ENCODE measurements at places on chromosomes 2 and 18.

DNA sequence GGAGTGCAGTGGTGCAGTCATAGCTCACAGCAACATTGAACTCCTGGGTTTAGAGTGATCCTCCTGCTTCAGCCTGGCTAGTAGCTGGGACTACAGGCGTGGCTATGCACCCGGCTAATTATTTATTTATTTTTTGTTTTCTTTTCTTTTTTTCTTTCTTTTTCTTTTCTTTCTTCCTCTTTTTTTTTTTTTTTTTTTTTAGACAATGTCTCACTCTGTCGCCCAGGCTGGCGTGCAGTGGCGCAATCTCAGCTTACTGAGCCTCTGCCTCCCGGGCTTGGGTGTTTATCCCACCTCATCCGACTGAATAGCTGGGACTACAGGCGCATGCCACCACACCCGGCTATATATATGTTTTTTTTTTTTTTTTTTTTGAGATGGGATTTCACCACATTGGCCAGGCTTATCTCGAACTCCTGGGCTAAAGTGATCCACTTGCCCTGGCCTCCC is 1.4 kb upstream of the ANXA4 start:
- no peak for DNase-seq

DNA sequence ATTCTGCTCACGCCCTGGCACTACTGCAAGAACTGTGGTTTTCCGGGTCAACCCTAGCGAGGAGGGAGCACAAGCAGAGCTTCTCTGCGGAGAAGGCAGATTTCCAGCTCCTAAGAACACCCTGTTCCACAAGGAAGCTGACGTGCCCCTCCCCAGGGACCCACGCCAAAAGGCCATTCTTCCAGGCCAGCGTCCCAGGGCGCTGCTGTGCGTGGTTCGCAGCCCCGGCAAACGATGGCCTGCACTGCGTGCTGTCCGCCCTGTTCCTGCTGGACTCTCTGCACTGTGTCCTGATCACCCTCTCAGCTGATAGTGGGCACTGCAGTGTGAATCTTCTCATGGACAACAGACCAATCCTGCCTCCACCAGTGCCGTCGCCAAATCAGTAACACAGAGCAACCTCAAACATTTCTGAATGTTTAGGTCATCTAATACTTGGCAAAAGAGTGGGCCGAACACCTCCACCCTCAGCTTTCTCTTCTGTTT is 49.1 kb downstream of the ADI1 start:
- DNase-seq, result no peak

DNA sequence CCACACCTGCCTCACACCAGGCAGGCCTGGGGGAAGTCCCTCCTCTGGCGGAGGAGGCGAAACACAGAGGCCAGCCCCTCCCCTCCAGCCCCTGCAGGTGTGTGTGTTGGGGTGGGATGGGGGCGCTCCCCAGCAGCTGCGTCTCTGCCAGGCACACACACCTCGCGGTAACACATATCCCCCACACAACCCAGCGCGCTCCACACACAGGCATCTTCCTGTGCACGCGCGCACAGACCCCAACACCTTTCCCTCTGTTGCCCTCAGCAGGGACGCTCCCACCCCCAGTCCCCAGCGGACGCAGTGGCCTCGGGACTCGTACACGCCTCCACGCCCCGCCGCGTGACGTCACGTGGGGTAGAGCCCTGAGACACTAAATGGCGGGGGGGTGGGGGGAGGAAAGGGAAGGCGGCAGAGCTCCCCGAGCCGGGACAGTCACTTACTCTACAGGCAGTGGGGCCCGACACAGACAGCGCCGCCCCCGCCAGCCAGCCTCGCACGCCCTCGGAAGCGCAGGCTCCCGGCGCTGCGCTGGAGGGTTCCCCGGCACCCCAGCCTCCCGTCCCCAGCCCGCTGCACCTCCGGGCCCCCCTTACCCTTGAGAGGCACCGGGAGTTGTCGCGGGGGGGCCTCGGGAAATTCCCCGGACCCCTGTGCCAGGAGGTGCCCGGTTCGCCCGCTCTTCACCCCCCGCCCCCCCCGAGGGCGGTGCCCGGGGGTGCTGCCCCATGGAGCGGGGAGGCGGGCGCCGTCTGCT is at the start of gene WNT10A:
Gene WNT10A (plus strand): TSS at position 751 of the 757 bp plus-strand sequence. CDS start 144 bp downstream, outside the sequence.
- peak; percentile 57 for DNase-seq

GRCh38 chr2:2762913-2763312 is 431.8 kb upstream of the MYT1L start:
- DNase-seq, result no peak

DNA sequence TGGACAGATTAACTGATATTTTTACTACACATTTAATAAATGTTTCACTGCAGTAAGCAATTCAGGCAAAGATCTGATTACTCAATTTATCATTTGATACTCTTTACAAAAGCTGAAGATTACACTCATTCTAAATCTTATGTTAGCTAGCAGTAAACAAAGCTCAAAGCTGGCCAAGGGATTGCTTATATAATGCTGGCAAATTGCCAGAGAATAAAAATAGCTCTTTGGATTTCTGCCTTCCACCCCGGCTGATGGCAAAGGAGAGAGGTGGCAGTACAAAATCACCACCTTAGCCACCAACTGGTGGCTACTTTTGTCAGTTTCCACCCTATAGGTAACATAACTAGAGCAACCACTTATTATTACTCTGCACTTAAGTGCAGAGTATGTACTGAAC is 320.5 kb downstream of the FSIP2 start:
- DNase-seq, result no peak

GRCh38 chr2:200586644-200586975 is 796 bp downstream of the AOX1 start:
- no peak for DNase-seq

- peak; percentile 82 for DNase-seq
These were observed 81.2 kb downstream of the ADD2 start for GRCh38 chr2:70686577-70687460.

DNA sequence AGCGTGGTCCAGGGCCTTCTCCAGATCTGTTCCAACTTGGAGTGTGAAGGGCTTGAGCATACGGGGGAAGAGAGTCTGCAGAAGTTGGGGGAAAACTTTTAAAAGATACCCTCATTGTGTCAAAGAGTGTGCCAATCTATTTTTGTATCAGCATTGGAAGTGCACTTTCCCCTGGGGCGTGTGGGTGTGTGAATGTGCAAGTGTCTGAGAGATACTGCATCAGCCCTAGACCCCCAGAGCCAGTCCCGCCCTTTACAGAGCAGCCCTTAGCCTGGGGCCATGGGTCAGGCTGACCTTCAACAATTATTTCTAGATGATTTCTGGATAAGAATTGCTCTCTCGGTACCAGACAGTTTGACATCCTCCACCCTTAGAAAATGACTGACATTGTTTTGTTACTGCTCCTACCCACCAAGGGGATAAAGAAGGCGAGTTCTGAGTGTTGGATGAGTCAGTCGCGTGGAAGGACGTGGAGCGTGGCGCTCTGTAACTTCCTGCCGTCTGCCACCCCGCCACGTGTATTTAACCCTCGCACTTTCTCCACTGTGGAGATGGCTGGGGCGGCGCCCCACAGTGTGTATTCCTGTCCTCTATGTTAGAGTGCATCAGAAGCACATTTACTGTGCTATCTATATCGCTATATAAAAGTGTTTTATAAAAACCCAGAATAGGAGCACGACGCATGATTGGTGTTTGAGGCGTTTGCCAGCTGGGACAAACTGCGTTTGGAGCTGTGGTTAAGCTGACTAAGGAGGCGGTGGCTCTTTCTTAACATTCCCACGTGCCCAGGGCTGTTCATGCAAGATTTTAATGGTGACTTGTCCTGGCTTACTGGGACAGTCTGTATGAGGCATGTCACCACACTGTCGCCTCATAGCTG is 122.6 kb downstream of the CABLES1 start:
- no peak for DNase-seq

DNA sequence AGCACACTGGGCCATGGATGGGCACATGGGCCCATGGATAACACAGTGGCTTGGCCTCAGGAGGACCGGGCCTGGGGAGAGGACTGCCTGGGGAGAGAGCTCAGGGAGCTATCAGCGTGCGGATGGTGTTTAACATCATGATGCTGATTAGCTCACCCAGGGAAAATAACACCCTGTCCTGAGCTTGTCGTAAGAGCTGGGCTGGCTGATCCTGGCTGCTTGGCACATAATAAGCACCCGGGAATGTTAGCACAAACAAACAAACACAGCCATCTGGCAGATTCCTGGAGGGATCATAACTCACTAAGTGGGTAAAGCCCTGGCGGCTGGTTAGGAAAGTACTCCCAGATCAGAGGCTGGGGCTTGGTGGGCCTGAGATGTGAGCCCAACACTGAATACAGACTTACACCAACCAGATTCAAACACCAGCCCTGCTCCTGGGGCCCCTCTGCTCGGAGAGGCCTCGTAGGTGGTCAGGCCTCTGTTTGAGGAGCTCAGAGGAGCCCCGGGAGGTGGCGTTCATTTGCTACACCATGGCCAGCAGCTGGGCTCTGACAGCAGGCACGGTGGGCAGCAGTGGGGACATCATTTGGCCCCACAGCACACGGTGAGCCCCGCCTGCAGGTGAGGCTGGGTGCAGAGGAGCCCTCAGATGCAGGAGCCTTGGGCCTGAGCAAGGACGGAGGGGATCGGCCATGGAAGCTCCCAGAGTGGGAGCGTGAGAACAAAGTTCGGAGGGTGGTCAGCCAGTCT is 193.4 kb upstream of the HDAC4 start:
- DNase-seq, result no peak

DNA sequence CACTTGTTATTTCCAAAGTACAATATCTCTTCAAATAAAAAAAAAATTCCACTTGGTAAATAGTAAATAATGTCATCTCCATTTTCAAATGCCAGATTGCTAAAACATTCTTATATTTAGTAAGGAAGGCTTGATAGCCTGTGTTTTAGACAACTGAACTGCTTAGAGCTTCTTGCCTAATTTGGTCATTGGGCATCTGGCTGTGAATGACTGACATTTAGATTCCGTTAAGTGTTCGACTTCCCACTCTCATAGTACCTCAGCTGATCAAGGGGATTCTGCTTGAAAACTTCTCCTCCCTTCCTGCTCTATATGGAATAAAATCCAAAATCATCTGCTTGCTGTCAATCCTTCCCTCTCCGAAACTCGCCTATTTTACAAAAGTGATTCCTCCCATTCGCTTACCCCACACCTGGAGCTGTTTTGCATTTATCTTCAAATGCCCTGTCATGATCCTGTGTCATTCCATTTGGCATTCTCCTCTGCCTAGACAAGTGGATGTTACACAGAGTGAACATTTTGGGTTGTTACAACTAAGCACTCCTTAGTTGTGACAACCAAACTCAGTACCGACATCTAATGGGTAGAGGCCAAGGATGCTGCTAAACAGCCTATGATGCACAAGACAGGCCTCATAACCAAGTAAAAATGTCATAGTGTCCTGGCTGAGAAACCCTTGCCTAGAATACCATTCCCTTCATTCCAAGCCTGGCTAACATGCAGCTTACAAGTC is 181.0 kb downstream of the CDH2 start:
- no peak for DNase-seq

DNA sequence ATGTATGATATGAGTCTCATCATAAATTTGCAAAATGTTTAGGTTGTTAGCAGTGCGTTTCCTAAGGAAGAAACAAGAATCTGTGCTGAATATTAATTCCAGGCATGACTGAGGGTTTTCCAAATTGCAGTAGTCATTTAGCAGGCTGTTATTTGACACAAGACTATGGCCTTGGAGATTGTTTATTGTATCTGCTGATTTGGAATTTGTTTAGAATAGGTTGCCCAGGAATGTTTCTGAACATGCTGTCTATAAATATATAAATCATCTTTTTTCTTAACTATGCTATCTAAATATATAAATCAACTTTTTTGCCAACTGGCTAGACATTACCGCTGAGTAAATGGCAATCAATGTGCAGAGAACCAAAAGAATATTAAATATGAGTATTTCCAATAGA is 90.9 kb downstream of the DOK6 start:
- no peak for DNase-seq

DNA sequence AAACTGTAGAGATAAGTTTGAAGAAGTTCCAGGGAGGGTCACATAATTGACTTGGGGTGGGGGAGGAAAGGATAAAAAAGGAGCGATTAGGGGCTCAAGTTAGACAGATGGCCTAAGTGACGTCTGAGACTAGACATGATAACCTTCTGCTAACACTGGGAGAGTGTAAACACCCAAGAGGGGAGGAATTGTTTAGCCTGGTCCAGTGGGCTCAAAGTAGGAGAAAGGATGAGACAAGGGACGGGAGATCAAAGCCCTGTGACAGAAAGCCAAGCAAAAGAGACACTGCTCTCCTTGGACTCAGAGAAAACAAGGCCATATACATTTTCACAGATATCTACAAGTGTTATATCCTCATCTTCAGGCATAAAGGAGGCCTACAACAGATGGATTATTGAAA is 45.5 kb upstream of the IHH start:
- DNase-seq, result no peak

- no peak for DNase-seq
These were observed 21.6 kb downstream of the ASB1 start for GRCh38 chr2:238448031-238448955.

DNA sequence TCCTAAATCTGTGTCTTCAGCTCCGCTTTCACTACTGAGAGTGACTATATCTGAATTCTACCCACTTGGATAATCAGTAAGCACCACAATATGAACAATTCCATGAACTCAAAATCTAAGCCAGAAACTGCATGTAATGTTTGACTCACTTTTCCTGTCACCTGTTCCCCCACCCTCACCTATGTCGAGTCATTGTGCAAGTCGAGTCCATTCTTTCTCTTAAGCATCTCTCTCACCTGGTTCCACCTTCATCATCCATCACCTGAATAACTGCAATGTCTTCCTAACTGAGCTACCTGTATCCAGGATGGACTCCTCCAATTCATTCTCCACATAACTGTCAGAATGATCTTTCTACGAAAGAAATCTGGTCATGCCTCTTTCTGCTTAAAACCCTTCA is 58.2 kb downstream of the PPP1R1C start:
- DNase-seq, result no peak

- DNase-seq, result no peak
These were observed 56.2 kb downstream of the CYP27C1 start for GRCh38 chr2:127163921-127164320.

Measured in ELF-1 (cell line).